RWPE1 (cell line): ENCODE measurements at places on chromosomes 12 and 14.

DNA sequence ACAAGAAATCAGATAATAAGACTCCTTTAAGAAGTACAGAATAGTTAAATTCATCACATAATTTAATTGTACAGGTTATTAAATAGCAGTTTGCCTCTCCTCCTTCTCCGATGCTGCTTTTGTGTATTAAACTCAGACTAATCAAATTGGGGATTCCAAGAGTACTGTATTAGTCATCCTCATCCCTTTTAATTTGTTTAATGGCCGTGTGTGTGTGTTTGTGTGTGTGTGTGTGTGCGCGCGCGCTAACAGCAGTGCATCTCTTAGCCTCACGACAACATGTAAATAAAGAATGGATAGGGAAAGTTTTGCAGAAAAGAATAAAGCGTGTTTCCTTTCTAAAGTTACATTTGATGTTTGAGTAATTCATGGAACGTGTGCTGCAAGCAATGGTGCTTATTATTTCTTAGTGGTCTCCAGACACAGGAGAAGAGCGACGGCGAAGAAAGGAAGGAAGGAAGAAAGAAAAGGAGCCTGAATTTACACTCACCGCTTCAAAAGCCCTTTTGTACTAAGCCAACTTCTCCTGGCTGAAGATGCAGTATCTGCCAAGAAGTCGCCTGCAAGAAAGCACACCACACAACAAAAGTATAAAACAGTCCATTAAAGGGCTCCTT, 220.3 kb downstream of the ASCL1 start:
- no peak for DNase-seq

- peak; percentile 52 for DNase-seq
Measured at GRCh38 chr12:98973395-98973794, 328.3 kb downstream of the APAF1 start.

DNA sequence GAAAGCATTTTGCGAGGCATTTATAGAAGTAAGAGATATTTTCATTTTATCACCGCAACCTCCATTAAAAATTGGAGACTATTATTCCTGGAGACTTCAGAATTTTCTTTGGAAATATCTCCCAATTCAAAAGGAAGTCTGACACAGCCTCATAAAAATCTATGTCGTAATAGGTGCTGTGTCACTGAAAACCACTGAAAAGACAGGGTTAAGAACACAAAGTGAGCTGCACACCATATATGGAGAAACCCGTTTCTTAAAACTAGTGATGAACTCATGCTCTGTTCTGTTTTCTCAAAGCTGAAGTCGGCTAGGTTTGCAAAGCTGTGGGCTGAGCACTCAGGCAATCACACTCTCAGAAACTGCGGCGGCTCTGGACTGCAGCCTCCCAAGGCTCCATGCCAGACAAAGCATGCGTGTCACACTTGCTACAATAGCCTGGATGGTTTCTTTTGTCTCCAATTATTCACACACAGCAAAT, at the start of gene GLIPR1:
Gene GLIPR1 (plus strand): TSS at position 287 of the 481 bp plus-strand sequence. CDS start 126 bp downstream, at position 413.
- peak; percentile 87 for DNase-seq

GRCh38 chr12:70828351-70828750, 92.2 kb downstream of the PTPRR start:
- DNase-seq: no peak

- no peak for DNase-seq
Measured at GRCh38 chr12:107780298-107780697, 5.8 kb downstream of the ASCL4 start.

DNA sequence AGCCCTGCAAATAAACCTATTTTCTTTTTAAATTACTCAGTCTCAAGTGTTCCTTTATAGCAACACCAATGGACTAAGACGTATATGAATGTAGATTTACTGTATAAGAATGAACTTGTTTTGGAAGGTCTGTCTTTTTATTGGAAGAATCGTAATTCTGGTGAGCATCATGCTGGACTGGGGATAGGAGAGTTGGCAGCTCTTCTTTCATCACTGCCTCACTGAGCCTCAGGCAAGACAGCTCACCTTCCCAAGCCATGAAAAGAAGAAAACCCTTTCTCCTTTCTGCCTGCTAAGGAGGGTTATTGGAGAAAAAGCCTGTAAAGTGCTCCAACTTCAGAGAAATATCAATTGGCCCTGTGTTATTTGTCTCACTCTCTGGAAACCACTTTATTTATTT, 9.1 kb upstream of the RNF34 start:
- DNase-seq: peak; percentile 32

DNA sequence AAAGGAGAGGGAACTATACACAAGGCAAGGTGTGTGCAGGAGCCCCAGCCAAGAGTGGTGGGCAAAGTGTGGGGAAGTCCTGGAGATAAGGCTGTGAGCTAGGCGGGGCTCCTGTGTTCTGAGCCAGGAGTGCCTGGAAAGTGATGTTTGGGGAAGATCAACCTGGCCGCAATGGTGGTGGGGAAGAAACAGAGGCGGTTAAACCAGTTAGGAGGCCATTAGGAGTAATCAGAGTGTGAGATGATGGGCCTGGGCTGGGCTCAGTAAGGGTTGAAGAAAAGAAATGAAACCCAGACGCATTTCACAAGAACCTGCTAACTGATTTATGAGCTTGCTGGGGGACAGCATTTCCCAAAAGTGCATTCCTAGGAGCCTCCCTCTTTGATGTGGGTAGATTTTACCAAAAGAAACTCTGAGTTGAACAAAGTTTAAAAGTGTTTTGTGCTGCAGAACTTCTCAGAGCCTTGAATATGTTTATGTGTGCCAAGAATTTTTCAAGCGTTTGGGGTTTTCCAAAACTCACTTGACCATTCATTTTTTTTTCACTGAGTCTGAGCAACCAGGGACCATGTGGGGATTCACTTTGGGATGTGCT, 34.2 kb upstream of the LRP1-AS start:
- no peak for DNase-seq

DNA sequence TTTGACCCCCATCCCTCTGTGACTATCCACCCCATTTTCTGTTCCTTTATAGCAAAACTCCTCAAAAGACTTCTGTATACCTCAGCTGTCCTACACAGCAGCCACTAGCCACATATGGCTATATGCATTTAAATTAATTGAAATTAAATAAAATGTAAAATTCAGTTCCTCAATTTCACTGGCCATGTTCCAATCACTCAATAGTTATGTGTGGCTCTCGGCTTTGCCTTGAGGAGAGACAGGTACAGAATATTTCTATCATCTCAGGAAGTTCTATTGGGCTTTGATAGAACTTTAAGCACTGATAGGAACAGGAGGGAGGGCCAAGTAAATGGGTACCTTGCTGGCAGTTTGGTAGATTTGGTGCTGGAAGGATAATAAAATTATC, 280.3 kb upstream of the AMIGO2 start:
- DNase-seq: no peak

- peak; percentile 20 for DNase-seq
Measured at GRCh38 chr14:22319526-22320361, 269.3 kb downstream of the DAD1 start.

- DNase-seq: no peak
Measured at GRCh38 chr14:88130057-88130432, 125.1 kb downstream of the GPR65 start.
